ENCODE measurements at places on chromosomes 7 and 10. TPM values are rescaled to one million over a fixed set of nuclear protein-coding genes. Genes with fewer than 3 reads are reported as not detected.

P4HA1 gene
- 54.8 TPM for total RNA-seq

GRCh38 chr10:111323389-111323966 lies 246.6 kb downstream of the ADRA2A start:
- no peak for DNase-seq

DNA sequence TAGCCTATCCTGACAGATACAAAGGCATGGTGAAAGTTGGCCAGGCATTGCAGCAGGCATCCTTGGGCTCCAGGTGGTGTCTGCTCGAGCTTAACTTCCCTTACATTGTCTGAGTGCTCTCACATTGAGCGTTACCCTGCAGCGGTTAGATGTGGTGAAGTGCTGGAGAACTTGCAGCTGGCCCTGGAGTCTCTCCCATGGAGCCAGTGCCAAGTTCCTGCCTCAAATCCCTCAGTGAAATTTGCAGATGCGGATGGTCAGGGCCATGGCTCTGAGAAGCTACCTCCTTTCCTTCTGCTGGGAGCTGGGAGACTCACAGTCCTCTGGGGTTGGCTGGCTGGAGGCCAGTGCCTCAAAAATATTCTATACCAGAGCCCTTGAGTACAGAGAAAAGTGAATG lies 3.3 kb upstream of the ZNF746 start:
- no peak for DNase-seq

GRCh38 chr10:75959912-75960311 lies 528.5 kb downstream of the LRMDA start:
- no peak for DNase-seq

GRCh38 chr7:157856873-157857577 lies 520.2 kb downstream of the DNAJB6 start:
- DNase-seq, result no peak

SORCS3 gene
- not detected for total RNA-seq

DNA sequence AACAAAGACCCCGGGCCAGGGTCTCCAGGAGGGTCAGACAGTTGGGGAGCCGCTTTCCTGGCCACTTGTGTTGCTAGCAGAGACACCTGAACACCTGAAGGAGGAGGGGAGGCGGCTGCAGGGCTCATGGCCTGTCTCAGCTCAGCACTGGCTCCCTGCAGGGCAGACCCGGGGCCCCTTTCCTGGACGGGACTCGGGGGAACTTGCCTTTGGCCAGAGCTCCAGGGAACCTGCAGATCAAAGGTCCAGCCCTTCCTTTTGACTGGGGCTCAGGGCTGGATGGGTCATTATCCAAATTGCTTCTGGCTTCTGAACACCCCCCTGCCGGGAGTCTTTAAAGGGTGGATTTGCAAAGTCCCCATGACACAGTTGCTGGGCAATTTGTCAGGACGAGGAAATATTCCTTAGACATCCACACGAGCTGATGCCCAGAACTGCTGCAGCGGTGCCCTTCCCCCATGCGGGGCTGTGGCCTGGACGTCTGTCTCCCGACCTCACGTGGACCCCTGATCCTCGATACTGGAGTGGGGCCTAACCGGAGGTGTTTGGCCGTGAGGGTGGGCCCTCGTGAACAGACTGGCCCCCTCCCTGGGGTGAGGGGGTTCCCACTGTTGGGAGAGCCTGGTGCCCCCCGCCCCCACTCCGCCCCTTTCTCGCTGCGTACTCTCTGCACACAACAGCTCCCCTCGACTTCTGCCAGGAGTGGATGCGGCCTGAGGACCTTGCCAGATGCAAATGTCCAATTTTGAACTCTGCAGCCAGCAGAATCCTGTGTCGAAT lies 194.3 kb downstream of the ELFN1 start:
- no peak for DNase-seq

DNA sequence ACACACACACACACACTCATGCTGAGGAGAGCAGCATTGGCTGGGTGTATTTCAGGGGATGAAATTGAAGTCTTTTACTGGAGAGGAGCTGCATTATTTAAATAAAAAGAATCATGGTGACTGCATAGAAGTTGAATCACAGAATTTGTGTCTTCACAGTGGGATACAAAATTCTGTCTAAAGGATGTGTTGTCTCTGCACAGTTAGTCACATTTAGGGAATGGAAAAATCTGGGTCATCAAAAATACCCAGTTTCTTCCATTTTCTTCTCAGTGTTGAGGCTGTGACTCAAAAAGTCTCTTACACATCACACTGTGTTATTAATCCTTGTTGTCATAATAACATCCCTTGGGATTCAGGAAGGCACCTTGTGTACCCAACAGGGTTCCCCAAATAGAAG lies 10.9 kb downstream of the PAPSS2 start:
- no peak for DNase-seq

TMEM26 gene
- total RNA-seq, result 0.16 TPM

DNA sequence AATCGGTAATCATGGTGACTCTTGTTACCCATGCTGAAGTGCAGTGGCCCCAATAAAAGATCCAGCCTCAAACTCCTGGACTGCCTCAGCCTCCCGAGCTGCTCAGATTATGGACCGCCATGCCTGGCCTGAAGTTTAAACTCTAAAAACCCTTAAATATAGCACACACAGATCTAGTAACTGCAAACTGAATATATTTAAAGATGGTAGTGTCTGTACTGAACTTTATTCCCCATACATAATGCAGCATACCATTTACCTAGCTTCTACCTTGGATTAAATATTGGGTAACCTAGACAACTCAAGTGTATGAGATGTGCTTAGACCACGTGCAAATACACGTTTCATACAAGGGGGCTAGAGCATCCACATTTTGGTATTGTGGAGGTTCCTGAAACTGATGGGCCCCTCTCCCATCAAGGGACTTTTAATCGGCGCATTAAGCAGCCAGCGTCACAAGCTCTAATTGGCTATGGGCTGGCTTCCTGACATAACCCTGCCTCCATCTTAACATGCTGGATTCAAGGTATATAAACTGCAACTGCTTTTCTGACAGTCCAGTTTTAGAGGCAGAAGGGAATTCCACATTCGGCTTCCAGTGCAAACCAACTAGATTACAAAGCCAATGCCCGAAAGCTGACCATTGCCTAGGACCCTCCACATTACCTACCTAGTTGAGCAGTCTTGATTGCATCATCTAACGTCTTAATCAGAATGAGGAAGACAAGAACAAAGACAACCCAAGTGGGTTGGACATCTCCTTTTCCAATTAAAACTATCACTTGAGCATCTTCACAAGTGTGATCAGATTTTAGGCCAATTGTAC lies 13.0 kb downstream of the HNRNPA2B1 start:
- no peak for DNase-seq

DNA sequence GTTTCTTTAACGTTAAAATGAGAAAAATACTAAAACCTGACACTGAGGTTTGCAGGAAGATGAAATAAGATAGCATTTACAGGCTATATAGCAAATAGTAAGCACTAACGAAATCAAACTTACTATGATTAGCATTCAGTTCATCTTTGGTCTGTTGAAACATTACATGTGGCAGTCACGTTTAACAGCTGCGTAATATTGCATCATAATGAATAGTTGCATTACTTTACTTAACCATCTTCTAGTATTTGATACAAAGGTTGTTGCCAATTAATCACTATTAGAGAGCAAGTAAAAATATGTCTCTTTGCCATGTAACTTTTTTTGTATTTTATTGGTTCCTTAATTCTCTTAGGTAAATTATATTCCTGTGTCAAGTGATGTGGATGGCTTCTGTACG lies 131.8 kb upstream of the GHITM start:
- DNase-seq, result no peak

DNA sequence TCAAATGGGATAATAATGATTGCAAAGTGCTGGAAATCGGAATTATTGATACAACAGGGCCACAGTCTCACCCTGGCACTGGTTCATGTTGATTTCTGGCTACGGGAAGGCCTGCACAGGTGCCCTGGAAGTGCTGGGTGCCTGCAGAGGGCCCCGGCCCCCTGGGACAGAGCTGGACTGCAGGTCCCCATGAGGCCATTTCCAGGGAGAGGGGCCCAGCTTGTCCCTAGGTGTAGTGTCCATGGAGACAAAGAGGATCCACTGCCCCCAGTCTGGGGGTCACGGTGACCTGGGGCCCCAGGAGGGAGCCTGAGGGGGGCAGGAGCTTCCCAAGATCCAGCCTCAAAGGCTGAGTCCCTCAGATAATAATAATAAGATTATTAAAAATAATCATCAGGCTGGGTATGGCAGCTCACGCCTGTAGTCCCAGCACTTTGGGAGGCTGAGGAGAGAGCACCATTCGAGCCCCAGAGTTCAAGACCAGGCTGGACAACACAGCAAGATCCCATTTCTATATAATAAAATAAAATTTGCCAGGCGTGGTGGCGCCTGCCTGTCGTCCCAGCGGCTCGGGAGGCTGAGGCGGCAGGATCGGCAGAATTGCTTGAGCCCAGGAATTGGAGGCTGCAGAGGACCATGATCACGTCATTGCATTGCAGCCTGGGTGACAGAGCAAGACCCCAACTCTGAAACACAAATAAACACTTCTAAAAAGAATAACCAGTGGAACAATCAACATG lies 98.1 kb downstream of the MICALL2 start:
- DNase-seq, result no peak
